NB4 (cell line): ENCODE measurements at places on chromosomes 4 and X.
A peak's percentile ranks its signal among the peaks of the same experiment; 100 is the strongest.

DNA sequence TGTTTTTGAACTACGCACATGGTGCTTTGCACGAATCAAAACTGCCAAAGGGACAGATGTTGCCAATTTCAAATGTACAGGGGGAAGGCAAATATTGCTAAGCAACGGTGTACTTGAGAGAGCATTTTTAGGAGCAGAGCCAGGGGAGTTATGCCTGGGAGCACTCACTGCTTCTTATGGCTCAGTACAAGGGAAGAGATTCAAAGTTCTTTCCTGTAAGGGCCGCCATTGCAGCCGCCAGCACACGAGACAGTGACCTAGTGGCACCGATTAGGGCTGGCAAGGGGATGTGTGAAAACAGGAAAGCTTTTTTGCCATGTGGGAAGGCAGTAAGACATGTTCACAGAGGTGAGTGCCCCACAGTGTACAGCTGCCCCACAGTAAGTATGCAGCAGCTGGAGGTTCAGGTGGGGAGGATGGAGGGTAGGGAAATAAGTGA lies 133.8 kb downstream of the AFF1 start:
- DNase-seq: no peak

DNA sequence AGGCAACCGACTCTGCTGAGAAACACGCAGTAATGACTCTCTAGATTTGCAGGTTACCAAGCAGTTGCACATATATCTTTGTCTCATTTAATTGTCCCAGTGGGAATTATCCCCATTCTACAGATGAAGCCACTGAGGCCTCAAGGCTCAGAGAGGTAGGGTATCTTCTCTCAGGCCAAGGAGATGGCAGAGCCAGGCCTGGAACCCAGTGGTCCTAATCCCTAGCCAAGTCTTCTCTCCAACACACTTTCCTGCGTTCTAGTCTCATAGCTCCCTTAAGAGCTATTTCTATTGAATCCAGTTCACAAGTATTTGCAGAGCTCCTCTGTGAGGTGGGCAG lies 181.3 kb upstream of the BCOR start:
- DNase-seq: no peak

- DNase-seq: no peak
Measured at GRCh38 chr4:7132730-7133582, 59.4 kb upstream of the SORCS2 start.

GRCh38 chrX:39859991-39860861 lies 237.5 kb downstream of the BCOR start:
- peak; percentile 94 for DNase-seq

DNA sequence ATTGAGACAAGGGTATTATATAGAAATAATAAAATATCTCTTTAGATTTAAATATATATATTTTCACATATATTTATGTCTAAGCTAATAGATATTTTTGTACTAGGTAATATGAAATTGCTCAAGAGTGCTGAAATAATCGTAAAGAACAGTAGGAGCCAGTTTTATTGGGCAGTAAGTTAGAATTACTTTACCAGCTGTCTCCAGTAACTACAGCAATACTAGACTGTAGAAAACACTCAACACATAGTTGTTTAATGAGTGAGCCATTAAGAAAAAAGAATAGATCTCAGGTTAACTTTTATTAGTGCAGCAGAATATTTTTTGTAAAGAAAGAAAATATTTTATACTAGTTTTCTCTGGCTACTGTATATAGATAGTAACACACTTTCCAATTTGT lies 715.2 kb downstream of the TRIML1 start:
- DNase-seq: no peak

DNA sequence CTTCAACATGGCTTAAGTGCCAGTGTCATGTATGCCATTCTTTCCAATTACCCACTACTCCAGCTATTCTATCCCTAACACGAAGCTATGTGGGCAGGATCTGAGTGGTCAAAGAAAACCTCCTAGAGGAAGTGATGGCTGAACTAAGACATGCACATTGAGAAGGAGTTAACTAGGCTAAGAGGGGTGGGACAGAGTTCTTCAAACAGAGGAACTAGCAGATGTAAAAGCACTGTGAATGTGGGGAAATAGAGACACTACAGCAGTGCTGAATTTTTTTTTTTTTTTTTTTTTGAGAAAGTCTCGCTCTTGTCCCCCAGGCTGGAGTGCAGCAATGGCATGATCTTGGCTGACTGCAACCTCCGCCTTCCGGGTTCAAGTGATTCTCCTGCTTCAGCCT lies 6.2 kb downstream of the JCHAIN start:
- DNase-seq: peak; percentile 18

DNA sequence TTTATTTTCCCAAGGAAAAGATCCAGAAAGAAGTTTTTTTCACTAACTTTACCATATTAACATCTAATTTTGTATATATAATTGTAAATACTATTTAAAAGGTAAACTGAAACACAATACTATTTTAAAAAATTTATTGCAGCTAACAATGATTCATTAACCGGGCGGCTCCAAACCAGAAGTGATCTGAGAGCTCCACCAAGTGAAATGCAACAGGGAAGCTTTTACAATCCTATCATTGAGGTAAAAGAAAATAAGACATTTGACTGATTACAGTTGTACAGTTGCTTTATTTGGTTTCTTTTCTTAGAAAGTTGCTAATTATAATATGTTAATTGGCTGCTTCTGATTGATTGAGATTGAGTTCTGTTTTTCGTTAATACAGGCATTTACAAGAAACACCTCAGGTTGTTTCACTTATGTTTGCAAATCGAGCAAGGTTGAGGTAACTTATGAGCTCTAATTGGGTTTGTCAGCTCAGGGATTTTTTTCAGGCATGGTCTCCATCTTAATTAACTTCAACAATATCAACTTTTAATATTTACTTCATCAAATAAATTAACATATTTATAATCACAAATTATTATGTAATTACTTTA lies 220.2 kb upstream of the UGT8 start:
- no peak for DNase-seq

DNA sequence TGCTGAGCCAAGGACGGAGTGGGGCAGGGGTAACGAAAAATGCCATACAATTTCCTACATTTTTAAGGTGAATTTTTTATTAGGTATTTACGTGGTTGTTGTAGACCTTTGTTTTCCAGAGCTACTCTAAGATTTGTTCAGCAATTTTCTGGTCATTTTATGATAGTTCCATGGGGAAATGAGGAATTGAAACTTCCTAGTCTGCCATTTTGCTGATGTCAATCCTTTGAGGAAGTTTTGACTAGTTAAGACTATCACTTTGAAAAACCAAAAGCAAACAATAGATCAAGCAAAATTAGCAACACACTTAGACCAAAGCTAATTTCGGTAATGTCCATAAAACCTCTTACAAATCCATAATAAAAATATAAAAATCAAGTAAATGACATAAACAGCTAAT lies 7.0 kb upstream of the TLR3 start:
- no peak for DNase-seq

- DNase-seq: no peak
Measured at GRCh38 chr4:71186566-71187403, 152.0 kb upstream of the SLC4A4 start.

GRCh38 chr4:73181231-73181630 lies 77.4 kb downstream of the ANKRD17 start:
- peak; percentile 62 for DNase-seq

DNA sequence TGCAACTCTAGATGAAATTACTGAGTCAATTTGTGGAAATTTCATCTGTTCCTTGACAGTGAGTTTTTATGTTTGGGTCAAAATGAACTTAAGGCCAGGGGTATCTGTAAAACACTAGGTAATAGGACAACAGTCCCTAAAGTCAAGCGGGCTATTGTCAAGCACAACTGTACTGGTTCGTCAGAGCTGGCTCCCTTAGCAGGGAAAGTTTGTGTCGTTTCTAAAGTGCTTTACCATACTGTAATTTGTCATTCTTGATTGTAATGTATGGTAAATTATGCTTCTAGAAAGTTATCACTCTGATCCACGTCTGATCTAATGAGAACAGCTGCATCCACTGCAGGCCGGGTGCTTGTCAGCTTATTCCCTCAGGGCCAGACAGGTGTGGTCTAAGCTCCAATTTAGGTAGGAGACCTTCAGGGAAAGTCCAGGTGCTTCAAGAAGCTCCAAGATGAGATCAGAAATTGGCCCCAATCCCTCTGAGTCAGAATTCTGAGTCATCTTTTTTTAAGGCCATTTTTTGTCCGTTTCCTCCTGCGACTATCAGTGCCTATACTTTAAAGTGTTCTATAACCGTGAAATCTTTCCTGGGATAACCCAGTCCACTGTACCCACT lies 92.2 kb downstream of the PALLD start:
- no peak for DNase-seq

- no peak for DNase-seq
Measured at GRCh38 chr4:146159384-146160058, 16.0 kb upstream of the LSM6 start.

DNA sequence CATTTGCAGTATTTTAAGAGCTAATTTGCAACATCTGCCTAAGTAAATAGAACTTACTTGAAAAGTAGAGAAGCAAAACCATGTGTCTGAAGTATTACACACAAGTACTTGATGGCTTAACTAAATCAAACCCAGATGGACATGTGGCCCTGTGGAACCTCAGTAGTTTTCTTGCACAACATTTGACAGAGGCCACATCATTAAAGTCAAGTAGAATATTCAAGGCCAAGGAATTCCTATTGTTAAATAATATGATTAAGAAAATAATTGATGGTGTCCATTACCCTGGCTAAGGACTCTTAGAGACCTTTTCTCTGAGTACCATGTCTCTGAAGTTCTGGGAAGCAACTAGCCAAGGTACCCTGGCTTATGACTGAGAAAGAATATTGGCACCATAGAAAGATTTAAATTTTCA lies 135.4 kb upstream of the OTUD4 start:
- no peak for DNase-seq

DNA sequence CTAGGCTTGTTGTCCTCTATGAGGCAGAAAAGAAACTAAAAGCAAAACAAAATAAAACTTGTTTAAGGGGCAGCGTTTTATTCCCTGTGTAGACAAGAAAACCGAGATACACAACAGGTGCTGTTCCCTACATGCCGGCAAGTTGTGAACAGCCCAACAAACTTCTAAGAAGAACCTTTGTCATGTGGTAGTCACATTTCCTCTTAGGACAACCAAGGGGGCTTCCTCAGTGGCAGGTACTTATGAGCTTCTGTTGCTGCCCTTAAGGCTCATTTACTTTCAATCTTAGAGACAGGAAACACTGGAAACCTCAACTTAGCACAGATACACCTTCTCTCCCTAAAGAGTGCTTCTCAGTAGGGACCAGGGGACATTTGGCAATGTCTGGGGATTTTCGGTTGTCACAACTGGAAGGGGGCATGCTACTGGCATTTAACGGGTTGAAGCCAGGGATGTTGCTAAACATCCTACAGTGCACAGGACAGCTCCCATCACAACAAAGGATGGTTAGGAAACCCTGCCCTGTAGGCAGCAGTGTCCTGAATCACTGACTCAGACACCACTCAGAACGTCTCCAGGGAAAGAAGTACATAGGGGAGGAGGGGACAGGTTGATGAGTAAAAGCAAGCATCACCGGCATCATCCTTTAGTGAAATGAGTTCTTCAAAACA lies 111.0 kb downstream of the ASB9 start:
- DNase-seq: no peak

DNA sequence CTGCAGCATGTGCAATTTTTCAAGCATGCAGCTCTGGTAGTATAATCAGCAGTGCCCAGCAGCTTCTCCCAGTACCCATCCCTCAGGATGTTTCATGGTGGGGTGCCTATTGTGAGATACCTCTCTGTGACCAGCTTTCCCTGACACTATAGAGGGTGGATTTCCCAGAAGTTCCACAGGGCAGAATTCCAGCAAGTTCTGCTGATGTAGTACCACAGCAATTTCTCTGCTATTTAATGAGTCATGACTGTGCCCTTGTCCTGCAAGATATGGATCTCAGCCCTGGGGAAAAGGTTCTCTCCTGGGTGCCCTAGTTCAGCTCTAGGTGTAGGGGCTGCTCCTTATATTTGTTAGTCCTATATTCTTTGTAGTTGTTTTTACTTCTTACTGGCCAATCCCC lies 174.8 kb downstream of the ENOX2 start:
- DNase-seq: no peak

- DNase-seq: no peak
Measured at GRCh38 chr4:71974681-71975080, 57.1 kb upstream of the NPFFR2 start.

GRCh38 chr4:94397635-94398034 lies 54.1 kb upstream of the PDLIM5 start:
- no peak for DNase-seq

DNA sequence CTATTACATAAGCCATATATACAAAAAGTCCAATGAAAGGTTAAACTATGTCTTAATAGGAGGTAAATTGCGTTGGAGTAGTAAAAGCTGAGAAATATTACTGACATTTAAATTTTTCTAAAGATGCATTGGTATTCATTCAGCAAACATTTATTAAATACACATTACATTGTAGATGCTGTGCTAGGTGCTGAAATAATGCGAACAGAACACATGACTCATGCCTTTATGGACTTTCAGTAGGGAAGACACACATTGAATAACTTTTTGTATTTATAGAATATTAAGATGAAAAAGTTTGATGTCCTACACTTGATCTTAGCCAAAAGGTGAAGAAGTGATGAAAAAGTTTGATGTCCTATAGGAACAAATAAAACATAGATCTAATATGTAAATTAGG lies 871.1 kb upstream of the SLIT2 start:
- DNase-seq: no peak

DNA sequence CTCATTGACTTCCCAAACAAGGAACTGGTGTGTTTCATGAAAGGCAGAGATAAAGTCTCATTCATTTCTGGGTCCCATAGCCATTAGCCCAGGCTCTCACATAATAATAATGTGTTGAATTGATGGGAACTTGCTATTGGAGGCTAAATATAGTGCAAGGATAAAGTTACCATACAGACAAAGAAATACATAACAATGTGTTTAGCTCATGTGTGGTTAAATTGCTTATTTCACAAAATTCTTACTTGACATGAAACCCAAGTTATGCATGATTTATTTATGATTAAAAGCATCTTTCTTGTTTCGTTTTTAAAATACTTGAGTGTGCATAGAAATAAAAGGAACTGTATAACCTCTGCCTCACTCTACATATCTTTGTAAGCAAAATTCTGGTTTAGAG lies 37.3 kb upstream of the LPAR4 start:
- no peak for DNase-seq

DNA sequence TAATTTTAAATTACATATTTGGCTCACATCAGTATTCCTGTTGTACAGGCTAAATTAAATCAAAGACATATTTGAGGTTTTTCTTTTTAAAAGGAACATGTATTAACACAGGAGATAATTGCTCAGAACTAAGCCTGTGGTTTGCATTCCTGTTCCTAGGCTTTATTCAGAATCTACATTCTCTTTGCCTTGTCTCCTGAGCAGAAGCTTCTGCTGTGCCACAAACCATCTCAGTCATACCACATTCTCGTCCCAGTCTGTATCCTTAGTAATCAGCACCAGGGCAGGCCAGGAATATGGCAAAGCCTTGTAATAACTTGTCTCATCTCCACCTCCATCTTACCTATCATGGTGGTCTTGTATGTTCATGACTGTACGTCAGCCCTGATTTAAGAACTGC lies 162.8 kb downstream of the ARHGAP24 start:
- DNase-seq: no peak

DNA sequence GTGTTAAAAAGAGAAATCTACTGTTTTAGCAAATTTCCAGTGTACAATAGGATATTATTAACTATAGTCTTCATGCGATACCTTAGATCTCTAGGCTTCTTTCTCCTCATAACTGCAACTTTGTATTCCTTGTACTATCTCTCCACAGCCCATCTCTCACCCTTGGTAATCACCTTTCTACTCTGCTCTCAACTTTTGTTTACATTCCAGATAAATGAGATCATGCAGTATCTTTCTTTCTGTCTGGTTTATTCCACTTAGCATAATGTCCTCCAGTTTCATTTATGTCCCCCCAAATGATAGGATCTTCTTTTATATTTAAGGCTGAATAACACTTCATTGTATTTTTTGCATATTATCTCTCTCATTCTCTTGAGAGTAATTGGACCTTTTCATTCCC lies 165.5 kb downstream of the HS3ST1 start:
- DNase-seq: no peak
